ENCODE measurements at places on chromosomes 3 and 15.

- no peak for DNase-seq
Observed at GRCh38 chr3:138493804-138494606, 59.6 kb downstream of the ESYT3 start.

DNA sequence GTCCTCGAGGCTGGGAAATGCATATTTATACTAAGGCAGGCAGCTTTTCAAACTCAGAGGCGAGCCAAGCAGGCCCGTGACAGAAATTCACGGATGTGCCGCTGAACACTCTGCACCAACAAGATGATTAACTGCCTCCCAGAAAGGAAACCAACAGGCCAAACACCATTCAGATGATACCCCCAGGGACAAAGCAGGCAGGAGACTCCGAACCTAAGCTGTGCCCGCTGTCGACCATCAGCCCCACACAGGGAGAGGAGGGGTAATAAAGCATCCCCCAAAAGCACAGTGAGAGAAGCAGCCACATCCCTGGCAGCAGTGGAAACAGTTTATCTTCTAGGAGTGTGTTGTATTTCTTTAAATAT lies 31.8 kb downstream of the ADAMTS17 start:
- no peak for DNase-seq

GRCh38 chr3:135041601-135042000 lies 246.5 kb downstream of the EPHB1 start:
- DNase-seq: no peak

DNA sequence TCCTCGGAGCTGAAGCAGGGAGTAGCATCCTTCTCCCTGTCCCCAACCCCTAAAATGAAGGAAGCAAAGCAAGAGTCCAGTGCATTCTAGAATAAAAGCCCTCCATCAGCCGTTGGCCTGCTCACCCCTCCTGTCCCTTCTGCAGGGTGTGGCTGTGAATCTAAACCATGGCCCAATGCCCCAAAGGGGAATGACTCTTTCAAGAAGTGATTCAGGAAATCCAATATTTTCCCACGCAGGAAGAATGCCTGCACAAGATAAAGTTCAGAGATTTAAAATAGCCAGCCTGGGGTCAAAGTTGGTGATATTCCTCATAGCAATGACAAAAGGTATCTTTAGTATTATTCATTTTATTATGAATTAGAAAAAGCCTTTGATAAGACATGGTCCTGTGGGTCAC lies 38.5 kb downstream of the SLCO2A1 start:
- DNase-seq: no peak

- DNase-seq: no peak
Observed at GRCh38 chr3:177602601-177603147, 405.4 kb upstream of the TBL1XR1 start.

- DNase-seq: no peak
Observed at GRCh38 chr3:29092348-29092747, 188.5 kb upstream of the RBMS3 start.

GRCh38 chr15:67018026-67018425 lies 47.4 kb upstream of the SMAD3 start:
- DNase-seq: no peak

DNA sequence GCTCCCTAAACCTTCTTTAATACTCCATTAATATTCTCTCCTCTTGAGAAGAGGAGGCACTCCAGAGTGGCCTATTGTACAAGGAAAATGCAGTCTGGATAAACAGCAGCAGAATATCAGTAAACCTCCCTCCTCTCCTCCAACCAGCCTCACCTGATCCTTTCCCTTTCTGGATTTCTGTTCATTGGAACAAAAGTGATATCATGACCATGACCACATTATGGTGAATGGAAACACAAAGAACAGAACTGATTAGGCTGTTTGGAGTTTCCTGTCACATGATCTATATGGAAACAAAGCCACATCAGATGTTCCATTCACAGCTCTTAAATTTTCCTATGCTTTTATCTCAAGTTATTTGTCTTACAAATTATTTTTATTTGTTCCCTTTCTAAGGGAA lies 14.6 kb downstream of the C2CD4B start:
- no peak for DNase-seq

DNA sequence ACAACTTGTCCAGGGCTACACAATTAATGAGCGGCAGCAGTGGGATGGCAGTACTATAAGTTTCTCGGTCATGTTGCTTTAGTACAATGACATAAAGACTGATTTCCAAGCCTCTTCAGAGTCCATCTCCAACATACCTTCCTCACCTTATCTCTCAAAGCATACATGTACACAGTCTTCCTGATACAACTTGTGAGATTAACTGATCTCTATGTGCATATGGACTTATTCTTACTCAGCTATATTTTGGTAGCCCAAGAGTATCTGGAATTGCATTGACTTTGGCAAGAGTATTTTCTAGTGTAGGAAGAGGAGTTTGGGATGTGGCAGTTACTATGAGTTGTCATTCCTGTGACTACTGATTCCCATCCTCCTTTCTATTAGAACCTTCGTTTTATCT lies 575.0 kb downstream of the EDEM1 start:
- no peak for DNase-seq

DNA sequence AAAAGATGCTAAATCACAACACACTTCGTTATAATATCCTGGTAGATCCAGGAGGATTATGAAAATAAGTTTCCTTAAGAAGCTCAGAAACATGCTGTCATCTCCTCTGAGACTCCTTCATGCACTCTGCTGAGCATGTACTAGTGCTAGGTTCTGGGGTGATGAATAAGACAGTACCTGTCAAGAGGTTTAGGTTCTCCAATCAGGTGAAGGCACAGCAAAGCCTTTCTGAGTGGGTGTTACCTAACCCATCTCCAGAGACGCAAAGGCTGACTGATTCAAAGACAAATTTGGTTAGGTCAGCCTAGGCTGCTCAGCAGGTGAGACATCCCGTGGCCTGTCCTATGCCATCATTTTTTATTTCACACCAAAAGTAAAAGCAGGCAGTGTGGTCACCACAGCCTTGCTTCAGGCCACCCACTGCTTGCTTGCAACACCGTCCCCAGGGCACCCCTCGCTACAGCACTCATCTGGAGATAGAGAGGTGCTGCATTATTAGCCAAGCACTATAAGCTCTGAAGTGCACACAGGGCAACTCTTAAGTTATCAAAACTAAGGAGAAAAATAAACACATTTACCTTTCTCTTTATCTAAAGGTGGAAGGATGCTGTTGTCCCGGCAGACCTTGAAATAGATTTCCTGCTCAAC lies 117.2 kb downstream of the TJP1 start:
- no peak for DNase-seq

DNA sequence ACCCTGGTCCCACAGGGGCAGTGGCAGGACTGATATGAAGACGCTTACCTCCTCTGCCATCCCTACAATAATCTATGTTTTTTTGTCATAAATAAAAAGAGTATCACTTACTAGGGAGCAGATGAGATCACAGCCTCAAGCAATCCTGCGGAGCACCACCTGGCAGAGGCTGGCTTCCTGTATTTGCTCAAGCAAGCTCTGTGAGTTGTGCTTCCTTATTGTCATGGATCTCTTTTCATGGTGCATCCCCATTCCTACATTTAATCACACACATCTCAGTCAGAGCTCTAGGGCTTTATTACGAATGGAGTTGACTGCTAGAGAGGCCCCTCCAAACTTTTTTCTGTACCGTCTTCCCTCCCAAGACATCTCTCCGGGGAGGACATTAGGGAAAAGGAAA lies 186.0 kb downstream of the UBE2E2 start:
- no peak for DNase-seq

- DNase-seq: no peak
Observed at GRCh38 chr15:76753771-76754170, 151.4 kb downstream of the SCAPER start.

DNA sequence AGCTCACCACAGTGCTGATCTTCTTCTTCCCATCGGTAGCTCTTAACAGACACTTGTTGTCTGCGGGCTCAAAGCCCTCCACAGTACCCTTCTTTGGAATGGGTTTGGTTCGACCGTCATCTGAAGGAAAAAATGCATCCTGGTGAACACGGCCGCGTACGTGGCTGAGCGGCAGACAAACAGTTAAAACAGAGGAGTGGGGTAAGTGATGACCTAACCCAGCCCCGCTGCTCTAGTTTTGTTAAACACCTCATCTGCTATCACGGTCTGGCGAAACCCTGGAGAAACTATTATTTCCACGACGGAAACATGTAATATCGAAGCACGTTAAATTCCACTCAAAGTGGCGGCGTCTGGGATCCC lies 725 bp downstream of the SRP14 start:
- DNase-seq: no peak

- DNase-seq: no peak
Observed at GRCh38 chr3:171206283-171206682, 179.8 kb upstream of the SLC2A2 start.

- no peak for DNase-seq
Observed at GRCh38 chr15:94293411-94294402, 62.3 kb downstream of the MCTP2 start.

GRCh38 chr15:93479715-93480114 lies 390.7 kb upstream of the RGMA start:
- no peak for DNase-seq

GRCh38 chr3:28056806-28057205 lies 184.6 kb upstream of the CMC1 start:
- no peak for DNase-seq

DNA sequence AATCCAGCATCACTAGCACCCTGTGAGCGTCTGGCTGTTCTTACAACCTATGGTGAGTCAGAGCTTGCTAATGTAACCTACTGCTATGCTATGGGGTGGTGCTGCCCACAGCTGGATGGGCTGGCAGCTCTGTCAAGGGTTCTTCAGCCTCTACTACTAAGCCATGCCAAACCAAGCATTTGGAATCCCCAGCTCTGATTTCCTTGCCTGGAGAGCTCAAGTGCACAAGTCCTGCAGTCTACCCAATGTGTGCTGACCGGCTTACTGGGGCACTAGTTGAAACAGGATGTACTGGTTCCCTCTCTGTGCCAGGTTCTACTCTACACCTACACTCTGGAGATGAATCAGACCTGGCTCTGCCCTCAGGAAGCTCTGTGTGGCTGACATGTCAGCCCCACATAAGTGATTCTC lies 4.2 kb downstream of the TEX264 start:
- no peak for DNase-seq

DNA sequence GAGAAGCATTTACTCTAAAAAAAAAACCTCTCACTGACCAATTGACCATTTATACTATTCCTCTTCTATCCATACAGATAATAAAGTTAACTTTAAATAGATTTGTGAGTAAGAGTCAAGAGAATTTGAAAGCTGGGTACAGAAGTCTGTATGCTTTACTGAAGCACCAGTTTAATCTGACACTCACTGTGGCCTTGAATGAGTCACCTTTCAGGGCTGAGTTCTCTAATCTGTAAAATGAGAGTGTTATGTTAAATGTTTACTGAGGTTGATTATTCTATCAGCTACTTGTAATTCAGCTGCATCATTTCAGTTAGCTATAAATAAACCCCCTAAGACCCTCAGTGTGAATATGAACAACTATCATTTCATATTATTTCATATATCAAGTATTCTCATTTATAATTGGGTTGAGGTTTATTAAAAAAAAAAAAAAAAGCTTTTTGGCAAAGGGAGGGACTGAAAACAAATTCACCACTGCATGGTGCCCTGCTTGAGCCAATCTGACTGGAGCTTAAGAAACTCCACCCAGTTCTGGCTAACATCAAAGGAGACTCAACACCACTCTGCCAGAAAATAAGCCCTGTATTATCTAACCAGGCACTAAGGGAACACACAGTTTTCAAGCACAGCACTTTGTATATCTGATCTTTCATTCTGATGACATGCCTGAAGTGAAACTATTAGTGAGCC lies 2.8 kb downstream of the MAP4 start:
- no peak for DNase-seq

DNA sequence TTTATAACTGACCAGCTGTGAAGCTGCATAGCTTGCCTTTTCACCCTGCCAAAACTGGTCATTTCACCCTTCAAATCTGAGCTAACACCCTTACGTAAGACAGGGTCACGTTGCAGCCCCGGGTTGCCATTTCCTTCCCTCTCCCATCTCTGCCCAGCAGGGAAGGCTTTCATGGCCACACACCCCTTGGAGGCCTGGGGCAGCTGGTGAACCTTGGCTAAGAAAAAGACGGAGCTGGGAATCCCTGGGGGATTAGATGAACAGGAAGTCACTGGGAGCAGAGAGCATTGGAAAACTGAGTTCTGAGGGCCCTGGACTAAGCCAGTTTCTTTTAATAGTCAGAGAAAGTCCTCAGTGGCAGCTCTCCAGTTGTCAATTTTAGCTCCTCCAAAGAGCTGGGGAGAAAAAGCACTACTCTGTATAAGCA lies 67.8 kb downstream of the TTC23 start:
- no peak for DNase-seq

DNA sequence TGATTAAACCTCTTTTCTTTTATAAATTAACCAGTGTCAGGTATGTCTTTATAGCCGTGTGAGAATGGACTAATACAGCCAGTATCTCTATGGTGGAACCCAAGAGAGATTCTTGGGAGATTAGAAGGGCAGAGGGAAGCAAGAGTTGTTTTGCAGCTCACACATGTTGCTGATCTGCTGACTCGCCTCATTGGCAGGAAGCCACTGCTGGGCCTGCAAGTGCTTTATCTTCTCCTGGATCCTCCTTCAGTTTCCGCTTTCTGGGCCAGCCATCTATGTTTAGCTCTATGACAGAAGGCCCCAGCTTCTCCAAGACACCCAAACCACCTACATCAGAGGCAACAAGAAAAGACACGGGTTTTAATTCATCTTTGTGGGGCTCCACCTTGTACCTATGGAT lies 23.4 kb upstream of the GALNT15 start:
- no peak for DNase-seq

DNA sequence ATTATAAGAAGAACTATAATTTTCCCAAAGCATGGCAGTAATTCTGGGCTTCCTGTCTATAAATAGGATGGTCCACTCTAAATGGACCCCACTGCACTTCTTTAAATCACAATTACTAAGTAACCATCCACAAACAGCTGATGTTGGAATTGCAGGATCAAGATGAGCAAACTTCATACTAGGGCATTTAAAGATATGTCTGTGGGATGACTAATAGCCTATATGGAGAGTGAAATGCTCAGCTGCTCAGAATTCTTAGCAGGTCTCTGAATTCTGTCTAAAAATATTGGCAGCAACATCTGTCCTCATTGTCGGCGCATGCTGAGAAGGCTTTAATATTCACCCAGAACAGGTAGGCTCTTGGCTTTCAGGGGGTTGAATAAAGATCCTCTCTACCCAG lies 140.4 kb downstream of the SATB1 start:
- no peak for DNase-seq

GRCh38 chr3:160929595-160929994 lies 173.6 kb downstream of the PPM1L start:
- no peak for DNase-seq
